ENCODE measurements at places on chromosomes 2 and 18. TPM values are rescaled to one million over a fixed set of nuclear protein-coding genes. Genes with fewer than 3 reads are reported as not detected.

KCNE4 gene
- 3.8 TPM for total RNA-seq

HNMT gene
- 2.7 TPM for total RNA-seq

ASB18 gene
- not detected for total RNA-seq

VIT gene
- total RNA-seq, result not detected

GRCh38 chr2:234357666-234358065 lies 139.2 kb downstream of the ARL4C start:
- no peaks in the 10 kb centered on the region for H3K27me3 ChIP-seq
- H3K4me3 ChIP-seq, result no peak overlapping the region
- H3K27ac ChIP-seq, result no peak overlapping the region
- H3K36me3 ChIP-seq, result no peaks in the 10 kb centered on the region
- no peaks in the 10 kb centered on the region for H3K4me1 ChIP-seq

DNA sequence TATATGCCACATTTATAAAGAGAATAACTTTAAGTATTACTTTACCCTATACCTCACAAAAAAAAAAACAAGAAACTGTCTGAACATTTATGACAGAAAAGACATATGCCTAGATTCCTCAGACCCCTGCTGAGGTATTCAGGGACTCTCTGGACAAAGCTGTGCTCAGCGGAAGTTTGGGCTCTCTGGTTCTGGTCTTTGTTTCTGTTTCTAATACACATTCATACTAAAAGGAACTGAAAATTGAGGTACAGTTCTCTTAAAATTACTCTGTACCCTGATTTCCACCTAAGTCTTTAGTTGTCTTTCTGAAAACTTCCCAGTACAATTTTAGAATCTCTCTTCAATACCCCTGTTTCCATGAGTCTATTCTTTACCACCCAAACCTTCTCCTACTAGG lies 160.3 kb downstream of the IKZF2 start:
- H3K36me3 ChIP-seq, result peaks cover 5% of the 10 kb centered on the region
- DNase-seq, result no peak
- no peaks in the 10 kb centered on the region for H3K27me3 ChIP-seq
- no peak overlapping the region for H3K4me3 ChIP-seq

DNA sequence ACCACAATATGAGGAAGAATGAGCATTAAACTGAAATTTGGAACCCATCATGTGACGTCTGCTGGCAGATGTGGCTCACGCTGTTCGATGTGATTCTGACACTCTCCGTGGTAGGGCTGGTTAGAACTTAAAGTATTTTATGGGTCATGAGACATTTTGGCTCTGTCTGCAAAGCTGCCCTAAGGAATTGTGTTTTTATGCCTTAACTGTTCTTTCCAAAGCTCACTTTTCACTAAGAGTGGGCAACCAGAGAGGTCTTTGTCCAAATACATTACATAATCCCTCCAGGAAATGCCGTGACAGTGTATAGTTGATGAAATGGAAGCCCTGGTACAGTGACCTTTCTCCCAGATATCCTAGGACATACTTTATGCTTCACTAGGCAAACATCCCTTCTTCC lies 119.1 kb downstream of the AQP4 start:
- DNase-seq, result peak; percentile 43
- H3K4me1 ChIP-seq, result peaks cover 12% of the 10 kb centered on the region
- H3K4me3 ChIP-seq, result peak overlapping the region; percentile 49
- no peaks in the 10 kb centered on the region for H3K36me3 ChIP-seq
- H3K27ac ChIP-seq, result no peak overlapping the region
- no peaks in the 10 kb centered on the region for H3K27me3 ChIP-seq

- no peaks in the 10 kb centered on the region for H3K4me1 ChIP-seq
- no peak overlapping the region for H3K27ac ChIP-seq
- no peak for DNase-seq
- H3K36me3 ChIP-seq, result no peaks in the 10 kb centered on the region
- no peaks in the 10 kb centered on the region for H3K27me3 ChIP-seq
Measured at GRCh38 chr2:132975193-132976105, 305.4 kb upstream of the LYPD1 start.

- H3K4me3 ChIP-seq, result no peak overlapping the region
- peak; percentile 12 for DNase-seq
- H3K27me3 ChIP-seq, result no peaks in the 10 kb centered on the region
Measured at GRCh38 chr2:62539606-62540407, 33.8 kb upstream of the TMEM17 start.

DNA sequence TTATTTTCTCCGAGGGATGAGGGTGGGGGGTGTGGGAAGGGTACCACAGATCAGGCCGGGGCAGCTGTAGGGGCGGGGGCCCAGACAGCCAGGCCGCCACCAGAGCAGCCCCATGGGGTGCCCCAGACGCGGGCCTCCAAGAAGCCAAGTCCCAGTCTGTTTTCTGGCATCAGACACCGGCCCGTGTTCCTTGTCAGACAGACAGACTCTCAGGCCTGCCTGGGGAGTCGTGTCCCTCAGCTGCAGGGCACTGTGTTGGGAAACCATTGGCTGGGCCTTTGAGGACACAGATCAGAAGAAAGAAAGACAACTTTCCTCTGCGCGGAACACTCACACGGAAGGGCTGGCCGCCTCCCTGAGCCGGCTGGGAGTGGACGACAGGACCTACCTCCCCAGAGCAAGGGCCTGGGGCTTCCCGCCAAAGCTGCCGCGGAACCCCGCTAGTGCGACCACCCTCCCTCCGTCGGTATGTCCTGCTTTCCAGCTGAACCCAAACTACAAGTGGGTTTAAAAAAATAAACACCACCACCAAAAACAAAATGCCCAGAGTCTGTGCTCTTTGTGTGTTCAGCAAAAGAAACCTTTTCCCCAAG lies 88.0 kb downstream of the SMAD7 start:
- H3K36me3 ChIP-seq, result peaks cover 5% of the 10 kb centered on the region
- no peak overlapping the region for H3K27ac ChIP-seq
- no peak overlapping the region for H3K4me3 ChIP-seq
- no peaks in the 10 kb centered on the region for H3K27me3 ChIP-seq
- no peak for DNase-seq
- H3K4me1 ChIP-seq, result no peaks in the 10 kb centered on the region

Data from GM23248 (cell line).